ENCODE measurements at places on chromosomes 7 and 10.

DNA sequence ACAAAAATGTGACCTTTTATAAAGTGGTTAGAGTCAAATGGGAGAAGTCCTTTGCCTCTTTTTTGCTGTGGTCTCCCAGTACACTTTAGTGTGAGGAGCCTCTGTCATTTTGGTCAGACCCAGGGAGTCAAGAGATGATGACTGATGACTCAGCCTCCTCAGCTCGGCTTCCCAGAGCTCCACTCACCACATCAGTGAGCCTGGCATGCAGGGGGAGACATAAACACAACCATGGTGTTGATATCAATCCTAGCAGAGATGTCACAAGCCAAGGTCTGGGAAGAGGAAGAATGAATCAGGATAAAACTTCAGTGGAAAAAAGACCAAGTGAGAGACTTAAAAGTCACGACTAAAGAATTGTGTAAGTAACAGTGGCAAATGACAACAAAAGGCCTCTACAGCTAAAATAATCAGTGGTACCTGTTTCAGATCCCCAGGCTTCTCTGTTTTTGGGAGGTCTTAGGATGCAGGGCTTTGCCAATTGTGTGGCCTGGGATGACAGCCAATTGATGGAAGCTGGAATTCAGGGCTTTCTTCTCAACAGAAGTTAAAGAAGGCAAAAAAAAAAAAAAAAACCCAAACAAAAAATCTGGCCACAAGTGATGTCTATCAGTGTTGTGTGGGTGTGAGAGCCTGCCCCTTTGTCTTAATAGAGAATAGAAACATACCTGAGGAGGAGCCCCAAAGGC is 50.2 kb downstream of the TFAM start:
- no peak for DNase-seq

DNA sequence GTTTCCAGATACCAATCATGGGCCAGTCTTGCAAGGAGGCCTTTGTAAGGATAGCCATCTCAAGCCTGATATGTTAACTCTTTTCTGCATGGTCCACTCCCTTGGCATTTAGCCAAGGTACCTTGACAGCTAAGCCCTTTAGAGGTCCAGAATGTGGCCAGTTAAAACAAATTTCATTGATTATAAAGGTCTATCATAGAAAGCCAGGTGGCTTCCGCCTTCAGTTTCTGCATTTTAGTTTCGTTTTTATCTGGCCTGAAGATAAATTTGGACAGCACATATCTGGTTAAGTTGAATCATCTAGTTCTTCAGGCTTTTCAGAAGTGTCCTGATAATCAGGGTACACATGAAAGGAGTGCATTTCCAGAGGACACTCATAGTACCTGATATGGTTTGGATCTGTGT is 30.7 kb downstream of the ANKIB1 start:
- DNase-seq, result no peak

DNA sequence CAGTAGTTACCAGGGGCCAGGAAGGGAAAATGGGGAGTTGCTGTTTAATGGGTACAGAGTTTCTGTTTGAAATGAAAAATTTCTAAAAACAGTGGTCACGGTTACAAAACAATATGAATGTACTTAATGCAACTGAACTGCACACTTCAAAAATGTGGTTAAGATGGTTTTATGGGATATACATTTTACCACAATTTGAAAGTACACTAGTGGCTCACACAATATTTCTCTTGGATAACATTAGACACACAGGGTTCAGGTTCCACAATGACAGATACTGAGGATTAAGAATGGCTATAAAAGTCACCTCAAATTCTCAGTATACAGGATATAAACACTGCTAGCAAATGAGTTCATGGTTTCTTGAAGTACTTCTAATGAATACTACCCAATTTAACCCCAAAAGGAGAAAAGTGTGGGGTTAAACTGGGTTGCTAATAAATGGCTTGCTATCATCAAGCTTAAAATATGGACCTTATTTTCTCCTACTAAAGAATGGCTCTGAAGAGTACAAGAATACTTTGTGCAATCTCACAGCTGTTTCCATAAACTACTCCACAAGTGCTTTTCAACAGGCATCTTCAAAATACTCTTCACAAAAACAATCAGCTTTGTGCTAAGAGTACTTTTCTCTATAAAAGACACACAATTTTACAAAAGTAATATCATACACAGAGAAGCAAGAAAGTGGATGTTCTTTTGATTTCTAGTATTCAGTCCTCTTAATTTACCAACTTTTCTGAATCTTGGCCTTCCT is 92.9 kb downstream of the SRPK2 start:
- no peak for DNase-seq

- no peak for DNase-seq
Measured at GRCh38 chr7:101664436-101664835, 35.3 kb upstream of the MYL10 start.

GRCh38 chr7:93146036-93146435 is 2.1 kb downstream of the SAMD9L start:
- no peak for DNase-seq

DNA sequence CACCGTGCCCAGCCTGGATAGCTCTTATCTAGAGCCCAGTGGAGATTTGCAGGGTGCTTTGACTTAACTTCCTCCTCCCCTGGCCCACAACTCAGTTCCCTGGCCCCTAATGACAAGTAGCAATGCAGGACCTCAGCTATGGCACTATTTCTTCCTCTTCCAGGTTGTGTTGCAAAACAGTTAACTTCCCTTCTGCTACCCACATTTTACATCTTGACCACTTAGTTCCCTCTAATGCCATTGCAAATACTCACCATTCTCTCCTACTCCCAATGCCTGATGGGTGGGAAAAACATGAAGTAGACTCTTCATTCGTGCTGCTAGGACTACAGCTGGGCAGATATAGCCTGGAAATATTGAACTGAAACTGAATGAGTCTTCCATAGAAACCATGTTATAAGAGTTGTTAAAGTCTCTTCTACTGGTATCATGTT is 39.1 kb upstream of the FGL2 start:
- DNase-seq, result no peak

DNA sequence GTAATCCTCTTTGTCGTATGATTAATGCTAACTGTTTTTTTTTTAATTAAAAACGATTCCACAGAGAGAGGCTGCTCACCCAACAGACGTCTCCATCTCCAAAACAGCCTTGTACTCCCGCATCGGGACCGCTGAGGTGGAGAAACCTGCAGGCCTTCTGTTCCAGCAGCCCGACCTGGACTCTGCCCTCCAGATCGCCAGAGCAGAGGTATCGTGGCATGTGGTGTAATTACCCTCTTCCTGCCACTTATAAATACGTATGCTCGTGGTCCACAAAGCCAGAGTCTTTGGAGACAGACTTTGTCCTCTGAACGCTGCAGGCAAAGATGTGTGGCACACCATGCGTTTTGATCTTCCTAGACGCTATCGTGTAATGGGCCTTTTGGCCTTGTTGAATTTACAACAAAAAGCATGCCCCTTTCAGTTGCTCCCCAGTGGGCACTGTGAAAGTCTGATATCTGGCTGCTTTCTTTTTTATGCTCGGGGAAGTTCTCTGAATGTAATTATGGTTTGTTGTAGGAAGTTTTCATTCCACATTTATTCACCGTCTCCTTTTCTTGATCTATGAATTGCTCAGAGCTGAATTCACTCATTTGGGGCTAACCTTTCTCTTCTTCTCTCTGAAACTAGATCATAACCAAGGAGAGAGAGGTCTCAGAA is 33.6 kb upstream of the BTBD16 start:
- no peak for DNase-seq

DNA sequence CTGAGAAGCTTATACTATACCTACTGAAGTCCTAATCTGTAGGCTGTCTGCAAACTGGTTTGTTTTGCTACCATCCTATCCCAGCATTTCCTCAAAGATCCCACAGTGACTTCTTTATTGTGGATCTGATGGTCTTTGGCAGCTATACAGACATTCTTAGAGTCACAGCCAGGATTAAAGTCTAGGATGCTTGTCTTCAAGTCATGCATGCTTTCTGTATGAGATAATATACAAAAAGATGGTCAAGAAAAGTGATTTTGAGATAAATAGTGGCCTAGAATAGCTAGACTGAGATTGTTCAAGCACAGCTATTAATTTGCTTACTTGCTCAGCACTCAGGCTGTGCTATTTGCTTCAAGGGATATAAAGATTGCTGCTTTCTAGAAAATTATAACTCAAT is 454.4 kb downstream of the AUTS2 start:
- DNase-seq, result no peak

GRCh38 chr10:33056828-33057596 is 99.0 kb upstream of the ITGB1 start:
- DNase-seq, result no peak

DNA sequence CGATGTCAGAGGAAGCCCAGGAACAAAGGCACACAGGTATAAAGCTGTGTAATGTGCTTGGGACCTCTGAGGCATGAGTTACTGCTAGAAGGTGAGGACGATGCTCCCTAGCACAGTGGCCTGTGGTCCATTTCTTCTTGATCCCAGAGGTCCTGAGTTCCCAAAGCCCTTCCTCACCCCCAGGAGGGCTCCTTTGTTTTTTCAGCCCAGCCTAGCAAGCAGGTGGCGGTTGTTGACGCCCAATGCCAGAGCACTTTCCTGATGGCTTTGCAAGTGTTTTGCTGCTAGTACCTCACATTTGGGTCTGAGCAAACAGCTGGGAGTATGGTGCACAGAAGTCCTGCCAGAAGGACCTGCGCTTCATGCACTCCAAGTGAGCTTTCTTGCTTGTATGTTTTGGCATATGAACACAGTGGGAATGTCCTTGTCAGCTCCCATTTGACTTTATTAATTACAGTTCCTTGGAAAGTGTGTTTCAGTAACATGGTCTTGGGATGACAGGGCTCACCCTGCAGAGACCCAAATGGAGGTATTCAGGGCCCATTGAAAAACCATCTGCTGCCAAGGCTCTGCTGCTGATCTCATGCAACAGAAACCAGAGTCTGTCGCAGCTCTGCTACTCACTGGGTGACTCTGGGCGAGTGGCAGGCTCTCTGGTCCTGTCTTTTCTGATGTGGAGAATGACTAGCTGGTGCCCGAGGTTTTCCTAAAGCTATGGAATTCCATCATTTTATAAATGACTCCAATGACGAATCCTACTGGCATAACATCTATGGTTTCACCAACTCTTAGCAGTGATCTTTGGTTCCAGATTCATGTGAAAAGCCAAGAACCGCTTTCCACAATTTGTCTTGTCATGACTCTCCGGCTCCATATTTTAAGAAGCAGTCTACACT is 134.9 kb downstream of the ARID5B start:
- DNase-seq, result no peak

DNA sequence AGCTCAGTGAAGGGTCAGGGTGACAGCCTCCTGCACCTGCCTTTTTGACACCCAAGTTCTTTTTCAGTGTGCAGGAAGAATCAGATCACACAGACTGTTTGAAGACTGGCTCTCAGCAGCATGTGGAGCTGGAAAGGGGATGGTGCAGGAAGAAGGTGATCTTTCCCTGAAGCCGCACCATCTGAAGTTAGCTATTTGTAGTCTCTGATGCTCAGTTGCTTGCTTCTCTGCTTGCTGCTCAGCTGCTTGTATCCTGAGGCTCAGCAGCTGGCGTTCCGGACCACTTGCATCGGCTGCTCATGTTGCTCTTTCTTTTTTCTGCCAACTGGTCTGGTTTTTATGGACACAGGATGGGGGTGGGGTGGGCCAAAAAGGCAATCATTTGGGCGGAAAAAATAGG is 15.8 kb upstream of the DNMBP start:
- no peak for DNase-seq

DNA sequence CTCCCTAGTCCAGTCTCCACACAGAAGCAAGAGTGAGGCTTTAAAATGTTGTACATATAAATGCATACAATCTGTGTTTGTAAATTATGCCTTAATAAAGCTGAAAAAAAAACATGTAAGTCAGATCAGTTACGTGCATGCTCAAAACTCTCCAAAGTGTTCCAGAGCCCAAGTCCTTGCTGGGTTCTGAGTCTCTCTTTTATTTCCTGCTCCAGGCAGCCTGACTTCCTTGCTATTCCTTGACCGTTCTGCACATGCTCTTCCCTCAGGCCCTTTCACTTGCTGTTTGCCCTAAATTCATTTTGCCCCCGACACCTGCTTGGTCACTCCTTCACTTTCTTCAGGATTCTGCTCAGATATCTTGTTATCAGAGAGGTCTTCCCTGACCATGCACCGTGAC is 770.1 kb downstream of the PHTF2 start:
- no peak for DNase-seq

GRCh38 chr10:17024461-17024860 is 105.2 kb downstream of the CUBN start:
- DNase-seq, result no peak

GRCh38 chr7:81185072-81185471 is 266.2 kb upstream of the SEMA3C start:
- DNase-seq, result no peak

DNA sequence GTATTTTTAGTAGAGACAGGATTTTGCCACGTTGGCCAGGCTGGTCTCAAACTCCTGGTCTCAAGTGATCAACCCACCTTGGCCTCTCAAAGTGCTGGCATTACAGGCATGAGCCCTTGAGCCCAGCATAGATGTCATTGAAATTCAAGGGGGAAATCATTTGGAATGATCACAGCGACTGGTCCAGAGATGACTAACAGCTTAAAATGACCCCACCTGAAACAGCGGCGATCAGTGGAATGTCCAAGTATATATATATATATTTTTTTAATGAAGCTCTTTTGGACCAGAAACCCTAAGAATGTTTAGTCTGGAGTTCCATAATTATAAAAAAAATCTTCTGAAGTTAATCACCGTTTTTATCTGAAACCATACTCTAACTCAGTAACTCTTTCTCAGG is 12.5 kb upstream of the AKR1E2 start:
- no peak for DNase-seq

GRCh38 chr10:10056961-10057360 is 960.7 kb upstream of the CELF2 start:
- no peak for DNase-seq

DNA sequence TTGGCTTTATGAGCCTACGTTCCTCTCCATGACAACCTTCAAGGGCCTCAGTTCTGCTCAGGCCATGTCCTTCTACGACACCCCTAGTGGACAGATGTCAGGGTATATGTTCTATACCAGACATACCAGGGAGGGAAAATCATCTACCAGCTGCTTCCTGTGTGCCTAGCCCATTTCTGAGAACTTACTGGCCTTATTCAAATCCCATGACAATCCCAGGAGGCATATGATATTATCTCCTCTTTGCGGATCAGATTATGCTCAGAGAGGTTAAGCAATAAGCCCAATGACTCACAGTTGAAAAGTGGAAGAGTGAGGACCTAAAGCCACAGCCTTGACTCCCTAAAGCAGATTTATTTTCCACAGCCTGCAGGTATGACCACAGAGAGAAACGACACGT is 139.3 kb downstream of the GLI3 start:
- DNase-seq, result no peak

DNA sequence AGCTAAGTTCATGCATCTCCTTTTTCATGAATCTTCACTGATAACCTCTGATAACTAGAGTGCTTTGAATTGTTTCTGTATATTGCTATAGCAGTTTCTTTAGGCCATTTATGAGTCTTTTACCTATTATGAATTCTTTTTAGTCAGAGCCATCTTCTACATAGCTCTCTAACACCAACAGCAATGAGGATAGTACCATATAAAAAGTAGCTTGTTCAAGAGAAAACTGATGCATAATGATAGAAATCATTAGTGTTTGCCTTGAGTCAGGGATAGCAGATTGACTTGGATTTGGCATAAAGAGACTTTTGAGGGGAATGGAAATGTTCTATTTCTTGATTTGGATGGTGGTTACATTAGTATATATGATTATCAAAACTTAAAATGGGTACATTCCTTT is 25.8 kb upstream of the SEMA4G start:
- no peak for DNase-seq
